ENCODE measurements at places on chromosomes 5 and 9.

GRCh38 chr5:32836176-32836575, 125.1 kb downstream of the NPR3 start:
- no peak for DNase-seq

DNA sequence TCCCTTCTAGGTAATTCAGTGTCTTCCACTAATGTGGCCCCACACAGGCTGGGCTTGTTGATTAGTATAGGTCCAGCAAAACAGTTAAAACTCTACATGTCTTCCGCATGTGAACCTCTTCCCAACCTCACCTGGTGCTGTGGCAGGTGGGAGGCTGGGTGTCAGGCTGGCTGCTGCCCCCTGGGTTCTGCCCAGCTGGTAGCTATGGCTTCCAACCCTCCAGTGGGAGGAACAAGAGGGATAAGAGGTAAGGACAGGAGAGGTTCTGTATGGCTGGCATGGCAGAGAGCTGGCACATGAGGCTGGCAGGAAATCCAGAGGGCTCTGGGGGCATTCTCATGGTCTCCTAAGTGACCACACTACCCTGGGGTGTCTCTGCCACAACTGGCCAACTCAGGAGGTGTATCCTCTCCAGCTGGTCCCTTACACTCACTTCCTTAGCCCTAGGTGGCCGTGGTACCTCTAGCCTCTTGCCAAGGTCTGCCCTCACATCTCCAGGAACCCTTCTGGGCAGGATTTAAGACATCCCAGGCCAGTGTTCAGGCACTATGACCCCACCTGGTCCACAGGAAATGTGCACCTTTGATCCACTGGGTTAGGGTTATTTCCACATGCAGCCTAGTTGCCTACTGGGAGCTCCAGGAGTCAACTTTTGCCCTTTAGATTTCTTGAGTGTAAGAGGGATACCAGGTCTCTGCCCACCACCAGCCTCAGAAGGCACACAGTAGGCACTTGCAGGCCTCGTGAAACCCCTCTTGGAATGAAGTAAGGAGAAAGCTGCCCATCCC, 41.7 kb downstream of the AHRR start:
- DNase-seq, result no peak

GRCh38 chr5:170135796-170136490, 30.2 kb downstream of the FOXI1 start:
- no peak for DNase-seq

DNA sequence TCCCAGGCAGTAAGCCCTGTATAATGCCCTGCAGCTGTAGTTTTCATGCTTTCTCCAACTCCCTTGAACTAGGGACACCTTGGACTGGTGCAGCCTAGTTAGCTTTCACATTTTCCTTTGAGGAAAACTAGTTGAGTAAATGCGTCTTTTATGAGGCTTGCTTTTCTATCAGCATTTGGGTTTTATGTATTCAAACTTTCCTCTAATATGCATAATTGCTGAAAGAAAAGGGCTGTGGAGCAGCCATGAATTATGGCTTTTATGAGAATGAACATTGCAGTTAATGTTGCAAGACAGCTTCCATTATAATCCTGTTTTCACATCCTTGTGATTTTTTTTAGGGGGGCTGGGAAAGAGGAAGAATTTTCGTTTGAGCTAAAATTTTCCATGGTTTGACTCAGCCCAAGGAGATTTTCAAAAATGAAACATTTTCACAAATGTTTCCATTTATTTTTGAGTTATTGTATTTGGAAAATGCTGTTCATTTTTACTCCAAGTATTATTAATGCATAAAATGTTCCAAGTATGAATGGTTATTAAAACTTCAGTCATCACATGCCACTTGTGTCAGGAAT, 57.9 kb upstream of the PPP3R2 start:
- DNase-seq, result no peak

- no peak for DNase-seq
Observed at GRCh38 chr5:58457050-58457449, 2.8 kb downstream of the PLK2 start.

DNA sequence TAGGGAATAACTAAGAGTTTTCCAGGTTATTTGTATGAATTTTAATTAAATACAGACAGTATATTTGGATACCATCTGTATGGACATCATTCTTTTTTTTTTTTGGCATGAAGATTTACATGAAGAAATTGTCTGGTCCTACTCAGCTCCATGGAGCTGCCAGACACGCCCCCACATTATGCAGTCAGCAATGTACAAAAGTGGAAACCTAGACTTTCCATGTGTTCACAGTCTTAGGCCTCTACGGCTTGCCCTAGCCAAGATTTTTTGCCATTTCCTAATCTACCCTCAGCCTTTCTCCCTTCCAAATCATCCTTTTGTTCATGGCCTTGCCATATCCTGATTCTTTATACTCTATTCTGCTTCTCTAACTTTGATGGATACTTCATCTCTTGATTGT, 207.1 kb downstream of the SGCD start:
- no peak for DNase-seq

GRCh38 chr9:36813154-36813553, 220.9 kb downstream of the PAX5 start:
- no peak for DNase-seq

- DNase-seq, result no peak
Observed at GRCh38 chr5:35921930-35922329, 16.5 kb downstream of the CAPSL start.

DNA sequence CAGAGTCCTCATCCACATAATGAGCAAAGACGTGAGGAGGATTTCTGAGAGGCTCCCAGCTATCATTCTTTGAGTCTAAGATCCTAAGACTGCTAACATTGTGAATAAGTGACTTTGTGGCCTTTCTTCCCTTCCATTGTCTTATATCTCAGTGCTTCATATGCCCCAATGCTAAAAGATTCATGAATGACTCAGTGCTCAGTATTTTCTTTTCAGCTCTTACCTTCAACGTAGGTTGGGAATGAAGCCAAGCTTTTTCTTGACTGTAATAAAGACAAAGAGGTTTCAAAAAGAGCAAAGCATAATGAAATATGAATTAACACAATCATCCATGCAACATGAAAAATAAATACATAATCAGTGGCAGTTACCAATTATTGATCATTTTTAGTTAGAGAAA, 146.4 kb downstream of the ENTREP1 start:
- no peak for DNase-seq

- DNase-seq, result no peak
Observed at GRCh38 chr9:95115104-95115503, 202.4 kb downstream of the FANCC start.

GRCh38 chr9:104091116-104091515, 3.0 kb upstream of the SMC2 start:
- no peak for DNase-seq

- DNase-seq, result no peak
Observed at GRCh38 chr5:4542145-4542778, 597.9 kb upstream of the ADAMTS16 start.

DNA sequence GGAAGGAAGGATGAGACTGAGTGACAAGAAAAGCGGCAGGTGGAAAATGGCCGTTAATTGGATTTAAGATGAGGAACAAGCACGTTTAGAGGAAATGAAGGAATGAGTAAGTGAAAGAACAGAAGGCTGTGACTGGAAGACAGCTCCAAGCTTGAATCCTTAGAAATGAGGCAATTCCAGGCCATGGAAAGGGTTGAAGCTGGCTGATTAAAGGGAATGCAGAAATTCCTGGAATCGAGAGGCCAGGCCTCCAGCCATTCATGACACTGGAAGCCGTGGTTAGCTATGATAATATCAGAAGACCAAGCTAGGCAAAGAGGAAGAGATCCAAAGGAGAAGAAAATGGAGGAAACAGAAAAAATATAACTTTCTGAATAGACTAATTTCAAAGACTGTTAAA, 84.2 kb downstream of the ARL15 start:
- DNase-seq, result no peak

DNA sequence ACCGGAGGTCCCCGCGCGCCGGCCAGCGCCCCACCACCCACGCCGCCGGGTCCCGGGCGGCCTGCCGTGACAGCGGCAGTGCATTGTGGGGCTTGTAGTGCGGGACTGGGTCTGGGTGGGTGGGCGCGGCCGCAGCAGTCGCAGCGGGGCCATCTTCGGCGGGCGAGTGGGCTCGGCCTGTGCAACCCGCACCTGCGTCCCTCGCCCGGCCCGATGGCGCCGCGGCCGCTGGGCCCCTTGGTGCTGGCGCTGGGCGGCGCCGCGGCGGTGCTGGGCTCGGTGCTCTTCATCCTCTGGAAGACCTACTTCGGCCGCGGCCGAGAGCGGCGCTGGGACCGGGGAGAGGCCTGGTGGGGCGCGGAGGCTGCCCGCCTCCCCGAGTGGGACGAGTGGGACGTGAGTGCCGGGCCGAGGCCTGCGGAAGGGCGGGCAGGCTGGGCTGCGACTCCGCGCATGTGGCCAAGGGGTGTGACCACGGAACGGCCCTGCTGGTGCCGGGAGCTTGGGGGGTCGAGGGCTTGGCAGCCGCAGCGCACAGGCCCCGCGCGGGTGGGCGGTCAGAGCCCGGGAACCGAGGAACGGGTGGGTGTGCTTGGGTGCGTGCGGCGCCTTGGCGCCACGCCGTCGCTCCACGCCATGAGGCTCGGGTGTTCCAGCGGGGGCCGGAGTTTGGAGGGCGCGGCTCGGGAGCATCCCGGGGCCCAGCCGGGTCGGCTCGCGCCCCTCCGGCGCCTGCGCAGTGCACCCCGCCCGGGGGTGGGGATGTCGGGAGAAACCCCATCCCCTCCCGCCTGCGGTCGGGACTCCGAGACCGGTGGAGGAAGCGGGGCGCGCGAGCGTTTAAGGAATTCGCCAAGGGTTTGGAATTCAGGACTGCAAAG, at the start of gene ARL10:
Gene ARL10, plus strand, starts transcription at position 137 of the 881 bp plus-strand sequence. Its CDS starts 77 bp downstream, at position 214.
- peak; percentile 40 for DNase-seq

GRCh38 chr9:133460405-133461175, 812 bp downstream of the CACFD1 start:
- no peak for DNase-seq

DNA sequence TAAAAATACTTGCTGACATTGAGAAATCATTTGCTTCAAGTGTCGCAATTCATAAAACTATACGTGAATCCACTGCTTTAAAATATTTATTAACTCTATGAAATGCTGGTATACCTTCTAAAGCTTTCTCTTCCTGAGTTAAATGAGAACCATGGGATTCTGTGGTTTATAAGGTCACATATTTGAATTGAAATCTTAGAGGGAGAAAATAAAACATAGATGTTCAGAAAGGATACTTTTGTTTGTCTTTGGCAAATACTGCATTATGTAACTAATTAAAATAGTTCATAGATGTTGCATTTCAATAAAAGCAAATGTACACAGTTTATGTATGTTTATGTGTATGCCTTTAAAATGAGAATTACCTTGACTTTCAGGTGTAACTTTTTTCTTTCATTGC, 250.1 kb downstream of the FAM170A start:
- no peak for DNase-seq

DNA sequence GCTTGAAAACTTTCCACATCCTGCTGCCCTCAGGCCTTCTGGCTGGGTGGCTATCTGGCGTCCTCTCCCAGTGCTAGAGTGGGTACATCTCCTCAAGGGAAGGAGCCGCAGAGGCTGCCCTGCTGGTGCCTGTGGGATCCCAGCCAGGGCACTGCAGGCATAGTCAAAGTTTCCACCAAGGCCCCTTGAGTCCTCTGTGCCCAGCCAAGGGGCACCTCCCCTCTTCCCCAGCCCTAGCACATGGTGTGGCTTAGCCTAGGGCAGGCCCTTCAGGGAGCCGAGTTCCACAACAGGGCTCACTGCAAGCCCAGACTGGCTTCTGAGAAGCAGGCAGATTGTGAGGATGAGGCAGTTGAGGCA, 103.2 kb downstream of the RGS3 start:
- no peak for DNase-seq

GRCh38 chr5:11715461-11716196, 188.6 kb downstream of the CTNND2 start:
- no peak for DNase-seq

DNA sequence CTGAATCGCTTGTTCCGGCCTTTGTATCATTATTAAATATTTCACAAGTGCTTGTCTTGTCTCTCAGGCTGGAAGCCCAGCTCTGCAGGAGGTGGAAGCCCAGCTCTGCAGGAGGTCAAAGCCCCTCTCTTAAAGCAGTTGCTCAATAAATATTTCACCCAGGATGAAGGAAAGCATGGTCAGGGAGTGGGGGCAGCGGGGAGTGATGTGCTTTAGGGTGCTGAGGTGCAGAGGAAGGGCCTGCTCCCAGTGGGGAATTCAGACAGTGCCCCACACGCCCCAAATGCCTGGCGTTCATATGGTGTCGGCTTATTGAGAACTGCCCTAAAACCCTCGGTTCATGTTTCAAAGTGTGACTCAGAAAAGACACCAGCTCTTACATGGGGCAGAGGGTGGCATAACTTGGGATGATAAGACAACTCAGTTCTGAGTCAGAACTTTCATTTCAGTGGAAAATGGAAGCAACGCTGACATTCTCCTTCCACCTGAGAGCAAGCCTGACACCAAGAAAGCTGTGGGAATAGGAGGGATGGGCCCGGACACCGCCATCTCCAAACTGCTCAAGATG, 114.3 kb upstream of the DAP start:
- DNase-seq, result no peak

DNA sequence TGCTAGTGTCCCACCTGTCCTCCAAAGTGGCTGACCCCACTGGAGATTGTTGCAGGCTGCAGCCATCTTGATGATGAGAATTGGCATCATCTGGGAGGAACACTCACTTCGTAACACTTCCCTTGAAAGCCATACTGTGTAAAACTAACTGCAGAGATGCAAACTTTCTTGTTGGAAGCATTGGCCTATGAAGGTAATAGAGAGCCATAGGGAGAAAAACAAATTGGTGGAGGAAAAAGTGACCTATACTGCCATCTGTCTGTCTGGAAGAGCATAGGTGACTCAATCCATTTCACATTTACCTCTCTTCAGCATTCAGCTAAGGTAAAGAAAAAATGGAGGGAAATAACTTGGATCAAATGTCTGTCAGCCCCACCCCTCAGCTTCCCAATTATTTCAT, 473.4 kb downstream of the NTRK2 start:
- DNase-seq, result no peak

- DNase-seq, result no peak
Observed at GRCh38 chr5:167579693-167580055, 711.8 kb upstream of the WWC1 start.

- DNase-seq, result no peak
Observed at GRCh38 chr9:81108821-81109220, 580.5 kb downstream of the TLE1 start.

DNA sequence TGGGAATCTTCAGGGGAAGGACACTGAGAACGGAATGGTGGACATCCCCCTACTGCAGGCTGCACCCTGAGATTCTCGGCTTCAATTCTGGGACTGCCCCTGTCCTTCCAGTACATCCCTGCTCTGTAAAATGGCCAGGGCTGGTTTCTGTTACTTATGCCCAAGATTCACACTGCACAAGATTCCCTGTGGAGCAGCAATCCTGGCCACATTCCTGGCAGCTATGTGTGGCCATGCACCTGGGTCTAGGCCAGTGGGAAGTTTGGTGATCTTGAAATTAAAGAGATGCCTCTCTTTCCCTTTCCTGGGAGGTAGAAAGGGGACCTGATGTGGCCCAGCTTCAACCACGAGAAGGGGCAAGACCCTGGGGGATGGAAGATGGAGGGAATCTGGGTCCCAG, 27.6 kb downstream of the WHRN start:
- no peak for DNase-seq

- DNase-seq, result no peak
Observed at GRCh38 chr9:110257097-110257841, 962 bp upstream of the TXN start.

All from naive thymus-derived CD4-positive, alpha-beta T cell (primary cell).